Activated T-cell treated with anti-CD3 and anti-CD28 coated beads for 24 hours (primary cell): ENCODE measurements at places on chromosomes 13 and 19.

DNA sequence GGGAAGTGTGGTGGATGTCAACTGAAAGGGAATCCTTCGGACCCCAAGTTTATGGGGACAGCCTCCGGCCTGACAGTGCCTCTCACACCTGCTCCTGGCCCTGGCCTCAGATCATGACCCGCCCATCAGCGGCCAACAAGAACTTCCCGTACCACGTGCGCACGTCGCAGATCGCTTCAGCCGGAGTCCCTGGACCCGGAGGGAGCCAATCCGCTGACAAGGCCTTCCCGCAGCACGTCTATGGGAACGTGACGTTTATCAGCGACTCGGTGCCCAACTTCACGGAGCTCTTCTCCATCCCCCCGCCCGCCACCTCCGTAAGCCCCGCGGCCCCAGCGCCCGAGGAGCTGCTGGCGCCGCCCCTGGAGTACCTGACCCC is 2.0 kb upstream of the MEGF8 start:
- no peak for DNase-seq

GRCh38 chr19:7868671-7869452 is 5.3 kb downstream of the PRR36 start:
- DNase-seq: peak; percentile 71

GRCh38 chr13:42728507-42729180 is 52.7 kb upstream of the FAM216B start:
- no peak for DNase-seq

DNA sequence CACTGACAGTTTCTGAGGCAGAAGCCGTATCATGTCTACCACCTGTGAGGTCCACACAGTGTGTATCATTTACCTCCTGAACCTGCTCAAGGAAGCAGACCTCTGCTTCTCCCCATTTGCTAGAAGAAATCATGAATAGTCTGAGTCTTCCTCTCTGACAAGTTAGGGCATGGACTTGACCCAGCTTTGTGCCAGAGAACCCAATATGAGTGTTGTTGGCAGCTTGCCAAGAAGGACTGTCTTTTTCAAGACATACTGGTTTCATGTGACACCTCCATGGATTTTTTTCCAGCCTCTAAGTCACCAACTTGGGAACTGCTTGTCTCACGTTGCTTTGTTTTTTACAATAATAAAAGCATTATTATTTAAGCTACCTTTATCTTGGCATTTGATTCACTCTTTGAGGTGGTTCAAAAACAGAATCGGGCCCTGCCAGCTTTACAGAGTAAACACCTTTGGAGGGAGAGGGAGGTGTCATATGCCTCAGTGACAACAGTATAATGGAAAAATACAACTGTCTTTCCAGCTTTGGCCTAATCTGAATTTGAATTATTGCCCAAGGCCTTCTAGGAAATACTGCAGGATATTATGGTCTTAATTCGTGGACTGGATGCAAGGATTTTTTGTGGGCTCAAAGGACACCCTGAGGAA is 9.6 kb downstream of the ZNF211 start:
- no peak for DNase-seq

- no peak for DNase-seq
Measured at GRCh38 chr13:35843272-35843671, 287.9 kb downstream of the DCLK1 start.

DNA sequence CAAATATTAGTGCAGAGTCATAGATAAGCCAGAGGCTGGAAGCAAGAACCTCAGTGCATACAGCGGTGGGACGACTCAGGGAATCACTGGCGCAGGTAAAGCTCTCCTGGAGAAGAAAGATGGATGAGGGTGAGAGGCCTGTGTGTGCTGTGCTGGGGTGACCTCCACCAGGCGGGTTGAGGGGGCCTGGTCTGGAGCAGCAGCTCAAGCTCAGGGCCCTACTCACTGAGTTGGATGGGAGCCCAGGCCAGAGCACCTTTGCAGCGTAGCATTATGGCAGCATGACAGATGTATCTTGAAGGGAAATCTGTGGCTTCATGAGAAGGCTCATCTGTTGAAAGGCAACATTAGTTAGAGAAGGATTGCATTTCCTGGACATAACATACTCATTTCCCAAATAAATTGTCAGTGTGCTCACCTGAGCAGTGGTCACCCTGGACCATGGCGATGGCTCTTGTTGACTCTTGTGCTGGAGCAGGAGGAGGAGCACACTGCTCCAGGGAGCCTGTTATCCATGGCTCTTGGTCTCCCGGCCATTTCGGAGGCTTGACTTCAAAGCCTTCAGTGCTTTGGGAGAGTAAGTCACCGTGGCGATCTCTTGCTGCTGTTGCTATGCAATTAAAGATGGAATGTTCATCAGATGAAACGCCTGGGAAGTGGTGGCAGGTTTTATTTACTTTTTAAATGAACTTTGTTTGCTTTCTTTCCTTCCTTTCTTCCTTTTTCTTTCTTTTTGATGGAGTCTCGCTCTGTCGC is 25.0 kb downstream of the HNRNPM start:
- no peak for DNase-seq
